ENCODE measurements at places on chromosomes 4 and X.

DNA sequence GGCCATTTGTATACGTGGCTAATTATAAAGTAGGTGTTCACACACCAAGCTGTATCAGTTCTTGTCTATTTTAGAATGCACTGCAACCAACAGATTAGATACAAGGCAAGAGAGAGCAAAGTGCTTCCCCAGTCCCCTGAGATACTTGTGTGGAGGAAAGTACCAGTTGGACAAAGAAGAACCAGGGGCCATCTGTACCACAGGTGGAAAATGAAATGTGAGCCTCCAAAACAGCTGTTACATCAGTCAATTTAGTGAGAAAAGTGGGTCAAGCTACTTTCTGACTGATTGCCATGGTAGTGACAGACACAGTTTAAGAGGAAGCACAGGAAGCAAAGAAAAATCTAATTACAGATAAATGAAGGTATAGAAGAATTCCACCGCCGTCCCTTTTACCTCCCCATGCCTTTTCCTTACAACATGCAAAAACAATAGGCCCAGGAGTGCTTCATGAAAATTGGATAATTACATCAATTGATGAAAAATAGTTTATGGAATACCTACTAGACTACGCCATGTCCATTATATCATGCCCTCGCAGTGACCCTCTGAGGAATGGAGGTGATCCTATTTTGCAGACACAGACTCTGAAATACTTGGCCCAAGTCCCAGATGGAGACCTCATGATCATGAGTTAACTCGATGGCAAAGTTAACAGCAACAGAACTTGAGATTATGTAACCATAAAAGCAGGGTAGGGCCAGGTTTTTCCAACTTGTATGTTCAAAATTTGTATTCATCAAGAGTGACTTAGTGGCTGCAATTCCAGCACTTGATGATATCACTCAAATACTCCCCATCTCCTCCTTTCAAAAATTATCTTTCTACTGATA is 15.8 kb downstream of the SMPX start:
- DNase-seq, result peak; percentile 37

DNA sequence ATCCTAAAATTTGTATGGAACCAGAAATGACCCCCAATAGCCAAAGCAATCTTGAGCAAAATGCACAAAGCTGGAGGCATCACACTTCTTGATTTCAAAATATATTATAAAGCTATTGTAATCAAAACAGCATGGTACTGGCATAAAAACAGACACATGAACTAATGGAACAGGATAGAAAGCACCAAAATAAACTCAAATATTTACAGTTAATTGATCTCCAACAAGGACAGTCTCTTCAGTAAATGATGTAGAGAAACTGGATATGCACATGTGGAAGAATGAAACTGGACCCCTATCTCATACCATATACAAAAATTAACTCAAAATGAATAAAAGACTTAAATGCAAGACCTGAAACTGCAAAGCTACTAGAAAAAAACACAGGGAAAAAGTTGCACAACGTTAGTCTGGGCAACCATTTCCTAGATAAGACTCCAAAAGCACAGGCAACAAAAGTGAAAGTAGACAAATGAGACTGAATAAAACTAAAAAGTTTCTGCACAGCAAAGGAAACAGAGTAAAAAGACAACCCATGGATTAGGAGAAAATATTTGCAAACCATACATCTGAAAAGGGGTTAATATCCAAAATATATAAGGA is 64.9 kb downstream of the CD99L2 start:
- DNase-seq, result no peak

DNA sequence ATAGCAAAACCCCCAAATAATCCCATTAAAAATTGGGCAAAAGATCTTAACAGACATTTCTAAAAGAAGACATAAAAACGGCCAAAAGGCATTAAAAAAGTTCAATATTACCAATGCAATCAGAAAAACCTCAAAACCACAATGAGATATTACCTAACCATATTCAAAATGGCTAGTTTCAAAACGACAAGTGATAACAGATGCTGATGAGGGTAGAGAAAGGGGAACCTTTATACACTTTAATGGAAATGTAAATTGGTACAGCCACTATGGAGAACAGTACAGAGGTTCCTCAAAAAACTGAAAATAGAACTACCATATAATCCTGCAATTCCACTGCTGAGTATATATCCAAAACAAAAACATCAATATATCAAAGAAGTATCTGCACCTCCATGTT is 6.2 kb downstream of the AADAT start:
- no peak for DNase-seq

DNA sequence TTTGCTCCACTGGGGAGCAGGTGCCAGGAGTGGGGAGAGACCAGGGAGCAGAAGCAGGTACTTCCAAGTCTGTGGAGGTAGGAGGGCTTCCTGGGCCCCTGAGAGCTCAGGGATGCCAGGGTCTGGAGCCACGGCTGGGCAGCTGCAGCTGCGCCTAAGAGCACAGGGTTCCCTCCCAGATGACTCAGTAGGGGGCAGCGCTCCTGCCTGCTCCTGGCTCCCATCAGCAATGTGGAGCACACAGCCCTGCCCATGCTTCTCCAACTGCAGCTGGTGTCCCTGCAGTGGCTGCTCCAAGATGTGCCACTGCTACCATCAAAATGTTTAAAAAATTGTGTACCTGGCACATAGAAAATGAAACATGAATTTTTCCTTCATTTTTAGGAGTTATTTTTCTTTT is 1028.2 kb downstream of the PCDH7 start:
- DNase-seq, result no peak

DNA sequence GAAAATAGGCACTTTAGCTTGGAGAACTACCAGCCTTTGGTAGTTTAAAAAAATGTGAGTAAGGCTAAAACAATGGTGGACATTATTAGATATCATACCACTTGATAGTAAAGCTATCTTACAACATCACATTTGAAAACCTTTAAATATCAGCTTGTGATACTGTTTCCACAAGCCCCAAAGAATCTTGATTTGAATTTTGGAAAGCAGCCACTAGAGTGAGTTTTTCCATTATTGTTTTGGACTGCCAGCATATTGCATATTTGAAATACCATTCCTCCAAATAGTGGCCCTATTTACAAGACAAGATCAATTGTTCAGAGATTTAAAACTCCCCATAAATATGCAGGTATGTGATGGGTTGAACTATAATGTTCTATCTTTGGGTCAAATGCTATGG is 303.0 kb upstream of the PRPS2 start:
- DNase-seq, result no peak

DNA sequence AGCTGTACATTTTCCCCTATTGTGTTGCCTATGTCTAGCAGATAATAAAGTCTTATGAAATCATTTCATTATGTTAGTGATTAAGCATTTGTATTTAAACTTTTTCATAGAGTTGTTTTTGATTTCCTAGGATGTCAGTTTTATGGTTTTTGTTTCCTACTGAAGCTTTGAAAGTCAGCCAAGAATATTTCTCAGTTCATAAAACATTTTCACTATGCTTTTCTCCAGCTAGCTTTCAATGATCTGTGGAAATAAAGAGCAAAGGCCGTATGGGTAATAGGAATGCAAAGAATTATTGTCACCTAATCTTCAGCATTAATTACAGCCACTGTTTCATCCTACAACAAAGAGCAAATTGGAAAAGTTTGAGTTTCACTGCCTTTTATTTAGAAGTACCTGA is 145.7 kb upstream of the NUDT6 start:
- no peak for DNase-seq

DNA sequence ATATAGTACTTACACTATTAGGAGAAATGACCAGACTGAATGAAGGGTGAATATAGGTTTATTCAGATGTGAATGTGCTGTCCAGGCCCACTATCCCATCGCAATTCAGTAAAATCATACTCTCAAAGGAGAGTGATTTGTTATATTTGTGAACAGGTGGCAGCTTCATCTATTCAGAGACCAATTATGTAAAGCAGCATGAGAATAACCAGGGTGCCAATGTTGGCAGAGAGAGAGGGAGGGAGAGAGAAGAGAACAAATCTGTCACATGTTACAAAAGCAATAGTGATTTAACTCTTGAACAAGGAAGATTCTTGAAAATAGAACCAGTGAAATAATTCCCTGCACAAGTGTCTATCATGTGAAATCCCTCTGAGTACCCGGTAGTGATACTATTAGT is 38.9 kb upstream of the TLL1 start:
- peak; percentile 50 for DNase-seq

DNA sequence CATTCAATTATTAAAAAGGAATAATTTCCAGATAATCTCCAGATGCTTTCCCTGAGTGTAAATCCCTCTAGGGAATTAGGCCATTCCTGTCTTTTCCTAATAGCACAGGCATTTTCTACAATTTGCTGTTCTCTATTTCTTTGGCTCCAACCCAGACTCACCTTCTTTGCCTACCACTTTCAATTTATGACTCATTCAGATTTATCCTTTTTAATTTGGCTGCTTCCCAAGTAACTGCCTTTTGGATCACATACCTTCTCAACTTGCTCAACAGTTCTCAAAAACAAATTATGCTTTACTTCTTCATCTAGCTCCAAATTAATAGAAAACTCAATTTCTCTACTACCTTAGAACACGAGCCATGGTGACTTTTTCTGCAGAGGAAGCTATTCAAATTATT is 1166.3 kb upstream of the PCDH7 start:
- DNase-seq, result no peak

DNA sequence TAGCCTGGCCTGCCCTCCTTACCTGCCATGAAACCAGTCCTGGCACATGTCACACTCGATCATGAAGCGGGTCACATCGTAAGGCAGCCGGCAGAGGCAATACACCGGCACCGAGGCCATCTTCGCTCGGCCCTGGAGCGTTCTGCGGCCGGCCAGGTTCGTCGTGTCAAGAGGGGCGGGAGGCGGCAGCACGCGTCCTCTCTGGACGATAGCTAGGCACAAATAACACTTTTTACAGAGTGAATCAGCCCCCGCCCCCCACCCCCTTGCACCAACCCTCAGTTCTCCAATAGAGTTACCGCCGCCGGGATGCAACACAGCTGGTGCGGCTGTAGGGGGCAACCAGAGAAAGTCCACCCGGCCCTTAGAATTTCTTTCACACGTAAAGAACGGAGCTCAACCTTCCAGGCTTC is 1.7 kb downstream of the PHF8 start:
- peak; percentile 16 for DNase-seq

- DNase-seq, result no peak
Measured at GRCh38 chr4:145716200-145716599, 36.3 kb downstream of the C4orf51 start.

DNA sequence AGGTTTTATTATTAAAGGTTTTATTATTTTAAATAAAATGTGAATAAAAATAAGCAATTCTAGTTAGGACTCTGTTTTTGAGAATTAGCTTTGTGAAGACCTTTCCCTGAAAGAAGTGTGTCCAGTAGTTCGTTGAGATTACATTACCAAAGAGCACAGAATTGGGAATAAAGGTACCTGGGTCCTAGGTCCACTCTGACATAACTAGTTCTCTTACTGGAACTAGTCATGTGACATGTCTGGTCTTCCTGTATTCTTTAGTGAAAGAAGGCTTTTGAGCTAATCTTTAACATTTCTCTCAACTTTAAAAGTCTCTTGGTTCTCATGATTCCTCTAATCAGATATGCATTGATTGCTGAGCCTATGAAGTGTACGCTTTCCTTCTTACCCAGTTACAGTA is 292.0 kb upstream of the SMIM31 start:
- DNase-seq, result no peak

- DNase-seq, result peak; percentile 2
Measured at GRCh38 chr4:165096776-165097175, 15.9 kb downstream of the TMEM192 start.

GRCh38 chr4:17577665-17578481 is 875 bp downstream of the LAP3 start:
- DNase-seq, result no peak

- no peak for DNase-seq
Measured at GRCh38 chr4:105619188-105619931, 66.9 kb downstream of the ARHGEF38 start.

- DNase-seq, result no peak
Measured at GRCh38 chr4:82934441-82934840, 33.9 kb downstream of the THAP9 start.

- DNase-seq, result no peak
Measured at GRCh38 chr4:6788123-6788522, 5.6 kb downstream of the KIAA0232 start.

DNA sequence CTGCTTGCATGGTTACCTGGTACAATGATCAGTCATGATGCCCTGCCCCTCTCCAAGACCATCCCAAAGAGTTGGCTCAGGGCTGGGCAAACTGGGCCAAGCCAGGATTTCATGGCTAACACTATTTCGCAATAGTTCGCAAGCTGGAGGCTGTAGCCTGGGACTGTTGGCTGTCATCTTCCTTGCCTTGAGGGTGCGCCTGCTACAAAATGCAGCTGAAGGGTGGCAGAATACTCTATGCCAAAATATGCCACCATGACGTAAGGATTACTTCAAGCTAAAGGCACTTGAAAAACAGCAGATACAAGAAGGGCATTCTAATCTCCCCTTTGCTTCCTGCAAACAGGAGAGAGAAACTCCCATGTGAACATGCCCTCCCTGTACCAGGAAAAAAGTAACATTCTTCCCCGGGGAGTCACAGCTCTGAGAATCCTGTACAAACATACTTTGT is 21.0 kb downstream of the SAT1 start:
- DNase-seq, result no peak

- DNase-seq, result no peak
Measured at GRCh38 chrX:77548751-77549150, 101.6 kb downstream of the FGF16 start.

GRCh38 chr4:127809173-127809800 is 27.2 kb downstream of the HSPA4L start:
- DNase-seq, result no peak

DNA sequence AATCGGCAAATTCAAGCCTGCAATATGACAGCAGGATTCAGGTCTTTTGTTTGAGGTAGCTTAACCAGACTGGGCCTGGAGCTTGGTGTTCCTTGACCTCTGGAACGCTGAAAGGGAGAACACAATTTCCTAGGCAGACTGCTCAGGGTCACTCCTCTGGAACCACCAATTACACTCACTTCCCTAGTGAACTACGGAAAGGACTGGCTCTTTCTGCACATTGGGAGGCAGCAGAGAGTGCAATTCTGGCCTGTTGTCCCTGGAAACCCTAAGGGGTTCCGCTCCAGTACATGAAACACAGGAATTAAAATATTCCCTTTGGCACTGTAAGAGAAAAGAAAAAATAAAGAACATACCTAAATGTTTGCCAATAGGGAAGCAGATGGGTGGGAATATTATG is 58.6 kb downstream of the GPC3 start:
- no peak for DNase-seq

DNA sequence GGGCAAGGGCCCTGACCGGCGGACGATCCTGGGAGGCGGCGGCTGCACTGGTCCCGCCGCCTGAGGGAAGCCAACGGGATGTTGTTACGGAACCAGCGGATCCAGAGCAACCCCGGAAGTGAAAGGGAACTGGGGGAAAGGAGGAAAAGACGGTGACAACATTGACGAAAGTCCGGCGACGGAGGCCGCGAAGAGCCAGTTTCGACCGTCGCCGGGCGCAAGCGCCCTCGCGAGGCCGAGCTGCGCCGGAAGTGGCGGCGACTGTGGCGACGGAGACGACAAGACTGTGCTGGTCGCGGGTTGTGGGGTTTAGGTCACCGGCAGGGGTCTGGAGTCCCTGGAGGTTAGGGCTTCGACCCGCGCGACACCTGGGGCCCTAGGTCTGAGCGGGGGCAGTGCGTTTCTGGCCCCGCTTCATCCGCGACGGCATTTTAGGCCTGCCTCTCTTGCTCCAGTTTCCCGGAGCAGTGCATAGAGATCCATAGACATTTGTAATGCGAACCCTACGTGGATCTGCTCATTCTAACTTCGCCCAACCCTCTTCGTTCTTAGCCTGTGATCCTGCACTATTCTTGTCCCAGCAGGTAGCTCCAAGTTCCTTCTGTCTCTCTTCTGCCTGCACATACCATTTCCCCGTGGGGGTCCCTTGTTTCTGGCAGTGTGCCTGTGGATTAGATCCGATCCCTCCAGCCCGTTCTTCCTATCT is at the start of gene BOD1L1:
TSS of gene BOD1L1 (minus strand) at position 120 of the 706 bp plus-strand sequence. CDS start 138 bp downstream, outside the sequence.
- peak; percentile 33 for DNase-seq

Data from NCI-H1694 (cell line).